ENCODE measurements at places on chromosomes 7 and 10.

GRCh38 chr7:137579913-137580640 lies 236.5 kb upstream of the PTN start:
- DNase-seq: no peak

- DNase-seq: peak; percentile 21
Measured at GRCh38 chr7:55484241-55484640, 88.1 kb downstream of the VOPP1 start.

DNA sequence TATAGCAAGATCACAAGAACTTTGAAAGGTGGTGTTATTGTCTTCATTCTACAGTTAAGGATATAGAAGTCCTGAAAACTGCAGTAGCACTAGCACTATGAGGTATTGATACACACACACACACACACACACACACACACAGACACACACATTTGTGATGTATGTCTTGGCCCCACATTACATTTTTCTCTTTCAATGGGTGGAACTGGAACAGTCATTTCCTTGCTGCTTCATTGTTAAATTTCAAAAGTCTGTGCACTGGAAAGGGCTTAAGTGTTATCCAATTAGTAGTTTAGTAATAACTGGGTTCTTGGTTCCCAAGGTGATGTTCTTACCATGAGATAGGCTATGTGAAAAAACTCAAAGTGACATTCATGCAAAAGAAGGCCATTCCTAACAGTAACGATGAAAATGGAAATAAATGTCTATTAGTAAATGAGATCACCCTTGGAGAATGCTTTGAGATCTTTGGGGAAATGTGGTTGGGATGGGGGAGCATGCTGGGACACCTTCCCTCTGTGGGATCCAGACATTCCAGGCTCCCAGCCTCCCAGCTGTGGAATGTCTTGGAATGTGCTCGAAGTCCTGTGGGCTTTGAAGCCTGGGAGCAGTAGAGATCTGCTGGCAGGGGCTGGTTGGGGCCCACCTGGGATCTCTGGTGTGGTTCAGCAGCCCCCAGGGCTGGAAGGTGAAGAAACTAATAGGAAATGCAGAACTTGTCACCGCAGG lies 37.4 kb upstream of the CALD1 start:
- DNase-seq: no peak

DNA sequence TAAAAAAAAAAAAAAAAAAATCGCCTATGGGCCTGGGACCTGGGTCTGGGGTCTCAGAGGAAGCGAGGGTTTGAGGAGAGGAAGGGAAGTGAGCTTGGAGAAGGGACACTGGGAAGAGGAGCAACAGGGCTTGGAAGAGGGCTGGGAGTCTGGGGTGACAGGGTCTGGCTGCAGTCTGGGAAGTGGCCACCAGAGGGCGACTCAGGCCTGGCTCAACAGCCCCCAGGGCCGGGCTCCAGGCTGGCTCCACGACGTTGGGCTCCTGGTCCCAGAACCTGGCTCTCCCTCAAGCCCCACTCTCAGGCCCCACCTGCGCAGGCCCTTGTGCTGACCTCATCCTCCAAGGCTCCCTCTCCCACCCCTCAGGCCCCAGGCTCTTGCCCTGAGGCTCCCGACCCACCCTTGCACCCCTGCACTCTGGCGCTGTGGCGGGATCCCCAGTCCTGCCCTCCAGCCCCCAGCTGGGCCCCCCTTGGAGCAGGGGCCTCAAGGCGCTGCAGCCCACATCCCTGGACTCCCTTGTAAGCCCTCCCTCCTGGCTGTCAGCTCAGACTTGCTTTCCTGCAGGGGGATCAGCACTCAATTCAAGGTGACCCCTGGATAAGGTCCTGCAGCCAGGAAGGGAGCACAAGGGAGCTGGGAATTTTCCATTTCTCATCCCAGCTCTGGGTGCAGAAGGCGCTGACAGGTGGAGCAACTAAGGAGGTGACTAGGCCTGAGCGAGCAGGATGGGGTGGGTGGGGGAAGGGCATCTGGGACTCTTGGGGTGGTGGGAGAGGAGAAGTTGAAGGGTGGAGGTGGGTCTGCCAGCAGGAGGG lies 5.4 kb upstream of the SPACDR start:
- peak; percentile 73 for DNase-seq

- no peak for DNase-seq
Measured at GRCh38 chr7:152365982-152366603, 69.7 kb downstream of the KMT2C start.

GRCh38 chr7:124647630-124648306 lies 117.8 kb downstream of the GPR37 start:
- no peak for DNase-seq

DNA sequence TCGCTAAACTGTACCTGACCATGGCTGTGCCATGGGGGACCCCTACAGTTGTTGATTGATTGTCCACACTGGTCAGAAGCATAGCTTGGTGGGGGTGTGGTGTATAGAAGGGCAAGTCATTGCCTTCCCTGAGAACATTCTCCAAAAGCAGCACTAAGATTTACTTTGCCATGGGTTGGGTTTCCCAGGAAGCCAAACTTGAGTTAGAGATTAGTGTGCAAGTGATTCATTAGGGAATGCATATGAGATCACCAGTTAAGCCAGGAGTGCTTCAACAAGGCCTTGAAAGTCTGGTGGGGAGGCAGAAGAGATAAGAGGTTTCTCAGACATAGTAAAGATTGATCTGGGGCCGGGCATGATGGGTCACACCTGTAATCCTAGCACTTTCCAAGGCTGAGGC lies 21.4 kb upstream of the TPST1 start:
- DNase-seq: no peak

DNA sequence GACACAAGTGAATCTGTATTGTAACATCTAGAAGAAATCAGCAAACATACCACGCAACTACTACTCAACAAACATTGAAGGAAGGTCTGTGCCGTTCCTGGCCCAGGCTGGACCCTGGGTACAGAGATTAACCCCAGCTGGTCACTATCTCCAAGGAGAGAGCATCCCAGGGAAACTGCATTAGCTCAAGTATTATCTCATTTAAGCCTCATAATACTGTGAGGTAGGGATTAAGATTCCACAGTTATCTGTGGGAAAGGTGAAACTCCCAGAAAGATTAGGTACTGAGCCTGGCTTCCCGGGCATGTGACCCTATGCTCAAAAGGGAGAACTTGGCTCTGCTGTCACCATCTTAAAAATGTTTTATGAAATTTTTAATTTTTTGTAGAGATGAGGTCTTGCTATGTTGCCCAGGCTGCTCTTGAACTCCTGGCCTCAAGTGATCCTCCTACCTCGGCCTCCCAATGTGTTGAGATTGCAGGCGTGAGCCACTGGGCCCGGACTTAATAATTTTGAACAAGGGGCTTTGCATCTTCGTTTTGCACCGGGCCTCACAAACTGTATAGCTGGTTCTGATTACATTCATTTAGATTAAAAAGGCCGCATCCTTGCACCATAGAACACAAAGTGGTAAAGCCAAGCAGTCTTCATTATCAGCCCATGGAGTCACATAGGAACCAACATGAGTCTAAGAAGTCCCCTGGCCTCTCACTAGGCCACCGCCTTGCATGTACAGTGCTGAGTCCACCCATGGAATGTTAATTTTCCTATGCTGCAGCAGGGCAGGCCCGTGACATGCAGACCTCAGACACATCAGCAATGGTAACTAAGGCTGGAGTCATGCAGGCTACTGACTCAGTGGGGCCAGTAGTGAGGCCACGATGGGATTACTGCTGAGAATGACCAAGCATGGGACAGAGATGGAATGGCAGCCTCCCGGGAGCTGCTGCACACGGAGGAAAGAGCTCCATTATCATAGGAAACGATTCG lies 5.5 kb upstream of the CTBP2 start:
- no peak for DNase-seq

GRCh38 chr7:50591480-50592438 lies 26.6 kb upstream of the DDC start:
- DNase-seq: no peak

Data from stimulated activated CD4-positive, alpha-beta T cell treated with anti-CD3 and anti-CD28 coated beads, Interleukin-1b, Interleukin-23, amount 100 ng/mL, for 48 hours (primary cell).